ENCODE measurements at places on chromosomes 2 and 18. TPM values are rescaled to one million over a fixed set of nuclear protein-coding genes. Genes with fewer than 3 reads are reported as not detected.

The FN1 gene
- polyA plus RNA-seq, result 1,572 TPM

The ACOXL gene
- 0.57 TPM for polyA plus RNA-seq

The CRYBA2 gene
- polyA plus RNA-seq, result not detected

The TEX44 gene
- not detected for polyA plus RNA-seq

The CGREF1 gene
- 2.2 TPM for polyA plus RNA-seq

The CRACDL gene
- polyA plus RNA-seq, result 1.4 TPM

The GNAL gene
- 4.4 TPM for polyA plus RNA-seq

The COL3A1 gene
- polyA plus RNA-seq, result 6,699 TPM

The TTC39C gene
- polyA plus RNA-seq, result 23.9 TPM

DNA sequence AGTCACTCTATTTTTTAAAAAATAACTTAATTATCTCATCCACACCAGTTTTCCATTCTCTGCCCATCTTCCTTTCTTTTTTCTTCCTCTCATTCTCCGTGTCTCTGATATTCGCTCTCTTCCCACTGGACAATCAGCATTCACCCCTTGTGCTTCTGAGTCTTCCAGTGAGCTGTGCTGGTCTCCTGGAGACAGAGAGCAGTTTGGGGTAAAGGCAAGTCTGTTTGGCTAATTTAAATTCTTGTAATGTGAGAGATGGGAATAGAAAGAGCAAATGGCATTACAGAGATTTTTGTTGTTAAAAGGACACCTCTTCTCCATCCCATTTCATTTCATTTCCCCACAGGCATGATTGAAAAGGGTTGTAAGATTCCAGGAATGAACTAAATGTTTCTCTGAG lies 107.5 kb downstream of the DTNA start:
- DNase-seq, result no peak

DNA sequence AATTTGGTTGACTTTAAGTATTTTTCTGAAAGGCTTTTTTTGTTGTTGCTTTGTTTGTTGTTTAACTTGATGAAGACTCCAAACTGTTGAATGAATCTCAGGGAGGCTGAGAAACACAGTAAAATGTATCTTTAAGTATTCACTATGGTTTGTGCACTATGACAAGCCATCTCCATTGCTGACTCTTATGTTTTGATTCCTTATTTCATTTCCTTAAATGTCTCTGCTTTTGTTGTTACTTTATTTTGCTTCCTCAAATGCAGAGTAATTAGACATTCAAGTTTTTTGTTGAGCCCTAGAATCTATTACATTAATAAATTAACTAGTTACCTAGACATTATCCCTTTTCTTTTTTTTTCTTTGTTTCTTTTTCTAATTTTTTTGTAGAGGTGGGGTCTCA lies 46.3 kb upstream of the SLC39A10 start:
- no peak for DNase-seq

- no peak for DNase-seq
Measured at GRCh38 chr2:120815292-120815691, 79.6 kb downstream of the GLI2 start.

DNA sequence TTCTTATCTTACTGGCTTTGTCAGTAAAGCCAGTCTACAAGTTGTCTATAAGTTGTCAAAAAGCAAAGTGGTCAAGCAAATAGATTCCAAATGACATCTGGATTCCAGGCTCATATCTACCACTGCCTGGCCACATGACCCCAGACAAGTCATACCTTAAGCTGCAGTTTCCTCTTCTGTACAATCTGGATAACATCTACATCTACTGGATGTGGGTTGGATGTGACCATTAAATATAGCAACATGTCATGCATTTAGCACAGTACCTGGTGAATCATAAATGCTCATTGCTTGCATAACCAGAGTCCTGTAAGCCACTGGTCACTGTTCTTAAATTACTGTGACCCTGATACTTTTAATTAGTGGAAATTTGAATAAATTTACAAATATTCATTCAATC lies 16.8 kb downstream of the COBLL1 start:
- no peak for DNase-seq

- DNase-seq, result peak; percentile 41
Measured at GRCh38 chr2:168518555-168519066, 62.5 kb downstream of the CERS6 start.

- peak; percentile 93 for DNase-seq
Measured at GRCh38 chr2:223601932-223602666, at the start of gene SCG2. Gene SCG2, minus strand, starts transcription at chr2:223602361. Its CDS starts 3,079 bp downstream, at chr2:223599282.

DNA sequence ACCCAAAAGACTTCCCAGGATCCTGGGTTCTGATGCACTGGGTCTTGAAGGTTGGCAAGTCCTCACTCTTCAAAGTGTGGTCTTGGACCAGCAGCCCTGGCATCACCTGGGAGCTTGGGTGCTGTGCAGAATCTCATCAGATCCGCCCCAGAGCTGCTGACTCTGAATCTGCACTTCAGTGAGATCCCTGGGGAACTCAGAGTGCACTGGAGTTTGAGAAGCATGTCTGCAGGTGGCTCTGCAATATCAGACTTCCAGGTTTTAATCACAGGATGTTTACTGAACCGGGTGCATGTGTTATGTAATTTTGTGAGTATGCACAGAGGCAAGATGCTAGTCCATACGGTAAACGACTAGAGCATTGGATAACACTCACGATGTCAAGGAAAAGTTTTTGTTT lies 58.0 kb upstream of the BOD1L2 start:
- DNase-seq, result no peak

- peak; percentile 79 for DNase-seq
Measured at GRCh38 chr2:238684362-238685326, 163.2 kb upstream of the TWIST2 start.

DNA sequence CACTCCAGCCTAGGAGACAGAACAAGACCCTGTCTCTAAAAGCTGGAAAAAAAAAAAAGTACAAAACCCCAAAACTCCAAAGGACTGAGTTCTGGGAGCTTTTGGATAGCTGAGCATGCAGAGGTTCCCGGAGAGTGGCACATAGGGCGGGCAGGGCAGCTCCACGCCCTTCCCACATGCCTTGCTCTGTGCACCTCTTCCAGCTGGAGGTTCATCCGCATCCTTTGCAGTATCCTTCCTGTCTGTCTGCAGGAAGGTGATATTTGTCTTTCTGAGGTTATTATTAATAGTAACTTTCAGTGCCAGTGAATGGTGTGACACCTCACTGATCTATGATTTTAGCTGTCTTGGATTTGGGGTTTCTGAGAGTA lies 70.2 kb downstream of the INPP4A start:
- no peak for DNase-seq

GRCh38 chr2:234544659-234545611 lies 48.1 kb upstream of the ARL4C start:
- peak; percentile 88 for DNase-seq
